ENCODE measurements at places on chromosomes 5 and 9.

DNA sequence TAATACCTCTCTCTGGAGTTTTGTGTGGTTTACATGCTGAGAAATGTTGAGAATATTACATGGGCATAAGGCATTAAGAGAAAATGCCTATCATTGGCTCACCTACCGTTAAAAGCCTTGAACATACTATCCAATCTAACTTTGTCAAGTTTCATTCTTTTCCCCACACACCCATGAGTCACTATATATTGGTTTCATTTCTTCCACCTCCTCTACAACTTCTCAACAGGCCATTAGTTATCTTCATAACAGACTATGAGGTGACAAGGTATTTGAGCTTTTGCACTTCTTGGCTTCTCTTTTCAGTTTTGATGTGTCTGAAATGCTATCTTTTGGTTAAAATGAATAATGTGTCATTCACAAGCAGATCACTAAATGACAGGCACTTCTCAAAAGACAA, 288.0 kb downstream of the KCNN2 start:
- DNase-seq, result no peak

DNA sequence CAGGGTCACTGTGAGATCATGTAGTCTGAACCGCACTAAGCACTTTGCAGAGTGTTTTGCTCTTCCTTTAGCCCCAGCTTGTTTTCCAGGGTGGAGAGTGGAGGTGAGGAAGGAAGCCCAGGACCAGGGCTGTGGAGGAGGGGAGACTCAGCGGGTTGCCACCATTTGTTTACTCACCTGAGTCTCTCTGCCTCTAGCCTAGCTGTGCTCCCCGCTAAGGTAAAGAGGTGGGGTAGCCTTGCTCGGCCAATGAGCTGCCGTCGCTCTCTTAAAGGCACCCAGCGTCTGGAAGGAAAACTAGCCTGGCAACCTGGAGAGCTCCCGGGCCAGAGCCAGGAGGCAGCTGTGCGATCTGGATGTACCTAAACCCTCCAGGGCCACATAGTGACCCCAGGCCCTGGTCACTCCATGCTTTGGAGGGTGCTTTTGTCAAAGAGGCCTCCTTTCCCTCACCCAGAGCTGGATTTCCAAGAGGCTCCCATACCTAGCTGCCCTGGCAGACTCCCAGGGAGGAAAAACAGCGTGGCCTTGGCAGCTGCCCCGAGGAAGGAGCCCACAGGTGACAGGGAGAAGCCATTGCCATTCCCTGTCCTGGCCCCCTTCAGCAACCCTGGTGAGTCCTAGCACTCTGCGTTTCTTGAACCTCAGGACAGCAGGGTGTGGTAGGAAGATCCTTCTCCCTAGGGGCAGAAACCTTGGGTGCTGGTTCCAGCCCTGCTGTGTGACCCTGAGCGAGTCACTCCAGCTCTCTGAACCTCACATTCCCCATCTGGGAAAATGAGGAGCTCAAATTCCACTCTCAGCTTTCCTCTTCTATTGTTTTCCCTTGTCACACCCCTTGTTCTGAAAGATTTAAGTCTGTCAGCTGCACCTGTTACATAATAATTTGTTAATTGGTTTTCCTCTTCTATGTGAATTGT, 42.4 kb upstream of the LARP1 start:
- DNase-seq, result no peak

- no peak for DNase-seq
These were observed 93.0 kb upstream of the CCL21 start for GRCh38 chr9:34802916-34803315.

GRCh38 chr5:135222771-135223170, 176.3 kb downstream of the MACROH2A1 start:
- DNase-seq, result no peak

- no peak for DNase-seq
These were observed 367.5 kb downstream of the DEPDC1B start for GRCh38 chr5:60332244-60333004.

- no peak for DNase-seq
These were observed 128.6 kb upstream of the GRIA1 start for GRCh38 chr5:153361735-153362409.

- no peak for DNase-seq
These were observed 50.6 kb upstream of the KLF4 start for GRCh38 chr9:107540164-107540561.

GRCh38 chr5:36478646-36479317, 127.6 kb upstream of the SLC1A3 start:
- DNase-seq, result no peak

DNA sequence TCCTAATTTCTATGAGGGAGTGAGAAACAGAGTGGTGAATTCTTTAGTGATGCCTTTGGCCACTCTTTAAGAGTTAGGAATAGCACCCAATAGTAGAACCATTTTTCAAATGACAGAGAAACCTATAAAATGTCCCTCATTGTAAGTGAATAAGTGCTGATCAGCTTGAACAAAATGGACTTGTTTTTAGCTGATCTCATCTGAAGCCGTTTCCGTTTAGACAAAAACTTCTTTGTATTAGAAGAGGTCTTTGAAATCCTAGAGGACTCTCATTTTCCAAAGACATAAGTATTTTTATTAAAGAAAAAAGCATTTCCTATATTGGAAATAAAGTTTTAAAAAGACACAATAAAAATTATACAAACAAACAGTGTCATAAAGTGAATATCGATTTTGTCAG, 273.9 kb downstream of the ARHGEF28 start:
- DNase-seq, result no peak

DNA sequence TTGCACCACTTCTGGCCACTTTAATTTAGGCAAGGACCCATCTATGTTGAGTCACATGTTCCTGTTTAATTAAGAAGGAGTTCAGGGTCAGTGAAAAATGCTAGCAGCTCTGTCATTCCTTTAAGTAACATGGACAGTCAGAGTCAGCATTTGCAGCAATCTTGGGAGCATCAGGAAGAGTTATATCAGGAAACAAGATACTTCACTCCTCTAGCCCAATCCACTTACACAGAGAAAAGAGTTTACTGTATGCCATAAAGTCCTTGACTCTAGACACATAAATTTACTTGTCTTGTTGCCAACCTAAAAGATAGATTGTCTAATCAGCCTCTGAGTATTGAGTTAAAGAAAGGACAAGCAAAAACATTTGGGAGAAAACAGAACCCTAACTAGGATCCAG, 266.7 kb downstream of the PJA2 start:
- DNase-seq, result no peak

- no peak for DNase-seq
These were observed 270.2 kb downstream of the FBXL17 start for GRCh38 chr5:108111736-108112135.

GRCh38 chr5:104635227-104635626, 1072.6 kb upstream of the NUDT12 start:
- no peak for DNase-seq

DNA sequence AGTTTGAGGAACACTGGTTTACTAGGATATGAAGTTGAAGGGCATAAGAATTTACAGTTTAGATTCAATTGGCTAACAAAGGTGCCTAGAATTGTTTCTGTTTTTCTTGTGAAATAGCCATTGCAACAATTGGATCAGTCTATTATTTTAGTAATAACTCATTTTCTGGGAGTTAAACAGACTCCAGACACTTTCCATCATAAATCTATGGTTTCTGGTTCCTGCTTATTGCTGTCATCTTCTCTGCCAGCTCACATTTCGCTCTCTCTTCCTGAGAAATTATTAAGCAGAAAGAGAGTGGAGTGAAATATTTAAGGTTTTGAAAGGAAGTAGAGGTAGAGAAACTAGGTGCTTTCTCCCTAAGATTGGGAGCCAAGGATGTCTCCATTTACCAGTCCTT, 165.1 kb upstream of the PRR16 start:
- no peak for DNase-seq

GRCh38 chr5:55333017-55333416, 25.2 kb downstream of the MTREX start:
- DNase-seq, result no peak

DNA sequence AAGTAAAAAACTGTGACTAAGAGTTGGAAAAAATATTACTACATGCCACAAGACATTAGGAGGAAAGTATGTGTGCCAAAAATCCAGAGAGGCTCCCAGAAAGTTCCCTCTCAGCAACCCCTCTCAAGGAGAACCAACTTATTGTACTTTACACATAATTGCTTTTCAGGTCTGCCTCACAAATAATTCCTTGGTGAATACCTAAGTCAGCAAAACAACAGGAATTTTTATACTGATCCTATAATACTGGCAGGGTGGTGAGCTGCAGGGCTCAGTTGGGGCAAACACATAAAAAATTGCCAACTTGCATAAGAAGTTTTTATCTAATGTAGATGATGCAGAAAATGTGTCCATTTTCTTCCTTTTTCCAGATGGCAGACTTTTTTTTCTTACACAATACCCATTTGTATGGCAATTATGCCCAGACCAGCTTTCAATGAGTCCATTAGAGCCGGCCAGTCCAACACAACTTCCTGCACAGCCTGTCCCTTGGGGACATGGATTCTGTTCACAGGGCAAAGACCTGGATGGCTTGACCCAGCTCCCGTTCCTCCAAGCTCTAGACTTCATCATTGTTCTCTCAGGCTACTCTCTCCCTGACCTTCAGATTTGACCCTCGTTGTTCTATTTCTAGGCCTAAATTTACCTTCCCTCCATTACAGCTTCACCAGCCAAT, 31.3 kb downstream of the MARCHF3 start:
- no peak for DNase-seq

DNA sequence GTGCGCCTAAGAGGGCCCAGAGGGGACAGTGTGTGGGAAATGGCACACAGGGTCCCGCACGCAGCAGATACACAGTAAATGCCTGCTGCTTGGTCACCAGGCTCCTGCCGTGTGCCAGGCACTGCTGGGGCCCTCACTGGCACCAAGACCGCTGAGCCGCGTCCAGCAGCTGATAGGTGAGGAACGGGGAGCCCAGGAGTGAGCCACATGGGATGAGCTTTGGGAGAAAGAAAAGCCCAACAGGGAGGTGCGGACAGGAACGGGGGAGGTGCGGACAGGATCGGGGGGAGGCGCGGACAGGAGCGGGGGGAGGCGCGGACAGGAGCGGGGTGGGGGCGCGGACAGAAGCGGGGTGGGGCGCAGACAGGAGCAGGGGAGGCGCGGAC, 16.5 kb downstream of the GPSM1 start:
- no peak for DNase-seq

- DNase-seq, result no peak
These were observed 110.6 kb downstream of the PLPPR1 start for GRCh38 chr9:101139082-101139481.

DNA sequence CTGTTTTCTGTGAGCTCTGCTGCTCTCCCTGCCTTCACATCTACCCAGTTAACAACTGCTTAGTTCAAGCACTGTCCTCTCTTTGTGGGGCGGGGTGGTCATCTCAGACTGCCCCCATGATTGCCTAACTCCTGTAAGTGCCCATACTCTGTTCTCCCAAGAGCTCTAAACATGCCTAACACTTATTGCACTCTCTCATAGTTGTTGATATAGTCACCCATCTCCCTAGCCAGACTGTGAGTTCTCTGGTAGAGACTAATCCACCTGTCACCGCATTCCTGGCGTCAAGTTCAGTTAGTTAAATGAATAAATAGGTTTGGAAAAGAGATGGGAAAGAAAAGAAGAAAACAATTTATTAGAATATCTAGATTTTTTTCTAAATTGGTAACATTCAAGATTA, 18.3 kb upstream of the MUSK start:
- DNase-seq, result no peak

DNA sequence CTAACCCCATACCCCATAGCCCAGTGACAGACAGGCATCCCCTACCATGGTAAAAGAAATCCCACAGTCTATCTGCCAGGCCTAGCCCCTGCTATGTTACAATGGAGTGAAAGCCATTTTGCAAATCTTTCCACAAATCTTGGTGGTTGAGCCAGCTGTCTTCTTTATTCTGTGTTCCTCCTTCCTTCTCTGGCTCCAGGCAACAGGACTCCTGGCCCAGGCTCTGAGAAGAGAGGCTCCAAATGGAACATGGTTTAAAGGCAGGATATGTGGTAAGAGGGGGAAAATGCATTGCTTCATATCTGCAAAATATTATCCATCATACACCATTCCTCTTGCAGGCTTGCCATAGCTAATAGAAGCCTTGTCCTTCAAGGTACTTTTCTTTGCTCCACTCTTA, 25.2 kb downstream of the FGF1 start:
- no peak for DNase-seq

GRCh38 chr9:120353506-120353905, 226.5 kb downstream of the CDK5RAP2 start:
- no peak for DNase-seq

GRCh38 chr5:126433701-126434100, 10.5 kb downstream of the GRAMD2B start:
- no peak for DNase-seq

GRCh38 chr9:93659837-93660177, 83.4 kb downstream of the PHF2 start:
- no peak for DNase-seq

DNA sequence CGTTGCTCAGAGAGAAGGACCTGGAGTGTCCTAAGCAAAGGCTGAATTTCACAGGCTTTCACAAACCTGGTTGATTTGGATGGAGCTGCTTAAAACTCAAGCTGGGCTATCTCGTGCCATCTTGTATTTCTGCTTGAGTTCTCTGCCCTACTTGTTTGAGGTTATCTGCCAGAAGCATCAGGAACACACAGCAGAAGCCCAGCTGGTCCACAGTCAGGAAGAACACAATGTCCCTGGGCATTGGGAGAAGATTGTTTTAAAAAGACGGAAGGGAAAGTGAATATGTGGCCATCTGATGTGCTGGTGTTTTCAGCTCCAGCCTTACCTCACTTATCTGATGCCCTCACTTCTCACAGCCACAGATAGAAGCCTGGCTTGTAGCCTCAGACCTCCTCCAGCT, 32.9 kb upstream of the SLC36A1 start:
- DNase-seq, result no peak

DNA sequence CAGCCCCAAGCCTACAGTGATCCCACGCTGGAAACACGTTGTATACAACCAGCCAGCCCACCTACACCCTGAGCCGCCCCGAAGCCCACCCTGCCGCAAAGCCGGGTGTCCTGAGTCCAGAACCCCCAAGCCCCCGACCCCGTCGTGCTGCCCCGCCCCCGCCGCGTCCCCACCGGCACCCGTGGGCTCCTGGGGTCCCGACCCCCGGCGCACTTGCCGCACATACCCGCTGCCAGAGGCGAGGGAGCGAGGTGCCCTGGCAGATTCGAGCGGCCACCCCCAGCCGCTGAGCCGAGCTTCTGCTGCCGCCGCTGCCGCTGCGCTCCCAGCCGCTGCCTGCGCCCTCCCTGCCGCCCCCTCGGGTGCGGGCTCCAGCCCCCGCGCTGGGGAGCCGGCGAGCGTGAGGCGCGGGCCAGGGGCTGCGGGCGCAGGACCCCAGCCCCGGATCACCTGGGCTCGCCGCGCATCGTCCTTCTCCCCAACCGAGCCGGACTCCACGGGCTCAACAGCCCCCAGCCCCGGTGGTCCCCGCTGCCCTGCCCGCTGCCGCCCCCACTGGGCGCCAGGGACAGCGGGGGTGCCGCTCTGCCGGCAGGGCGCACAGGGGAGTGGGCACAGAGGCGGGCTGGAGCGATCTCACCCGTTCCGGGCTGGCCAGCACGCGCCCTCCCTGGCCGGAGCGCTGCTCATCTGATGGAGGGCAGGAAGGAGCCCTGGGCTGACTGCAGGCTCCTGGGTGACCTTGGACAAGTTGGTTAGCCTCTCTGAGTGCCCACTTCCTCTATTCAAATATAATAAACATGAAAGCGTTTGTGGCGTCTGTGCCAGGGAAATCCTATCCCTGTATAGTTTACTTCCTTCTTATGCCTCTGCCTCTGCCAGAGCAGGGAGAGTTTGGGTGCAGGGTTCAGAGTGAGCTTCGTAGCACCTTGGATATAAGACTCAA, at the start of gene HTR4:
Gene HTR4 (minus strand): TSS at position 692 of the 946 bp plus-strand sequence. CDS start 17,513 bp downstream, outside the sequence.
- DNase-seq, result no peak

Measured in activated naive CD4-positive, alpha-beta T cell (primary cell).